Activated T-cell treated with anti-CD3 and anti-CD28 coated beads for 4 hours (primary cell): ENCODE measurements at places on chromosomes 6 and 20.

DNA sequence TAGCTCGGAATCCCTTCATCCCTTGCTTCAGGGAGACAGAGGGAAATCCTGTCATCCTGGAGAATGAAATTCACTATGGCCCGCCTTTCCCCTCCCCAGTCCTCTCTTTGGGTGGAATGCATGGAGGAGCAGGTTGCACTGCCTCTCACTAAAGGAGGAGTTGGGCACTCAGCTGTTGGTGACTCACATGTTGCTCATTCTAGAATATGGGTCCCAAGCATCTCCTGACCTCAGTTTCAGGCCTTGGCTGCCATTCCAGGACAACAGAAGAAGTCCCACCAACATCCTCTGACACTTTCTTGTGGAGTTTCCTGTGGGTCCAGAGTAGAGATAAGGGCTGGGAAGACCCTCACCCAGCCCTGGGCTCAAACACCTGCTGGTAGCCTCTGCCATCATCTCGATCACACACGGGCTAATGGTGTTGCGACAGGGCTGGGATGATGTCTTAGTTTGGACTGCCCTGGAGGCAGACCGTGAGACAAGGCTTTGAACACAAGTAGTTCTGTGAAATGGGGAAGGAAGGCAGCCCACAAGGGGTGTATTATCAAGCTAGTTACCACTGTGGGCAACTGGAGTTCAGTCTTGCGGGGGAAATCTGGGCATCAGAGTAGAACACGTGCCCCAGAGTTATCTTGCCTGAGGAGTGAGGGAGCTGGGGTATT, 52.4 kb upstream of the RNF24 start:
- DNase-seq = no peak

DNA sequence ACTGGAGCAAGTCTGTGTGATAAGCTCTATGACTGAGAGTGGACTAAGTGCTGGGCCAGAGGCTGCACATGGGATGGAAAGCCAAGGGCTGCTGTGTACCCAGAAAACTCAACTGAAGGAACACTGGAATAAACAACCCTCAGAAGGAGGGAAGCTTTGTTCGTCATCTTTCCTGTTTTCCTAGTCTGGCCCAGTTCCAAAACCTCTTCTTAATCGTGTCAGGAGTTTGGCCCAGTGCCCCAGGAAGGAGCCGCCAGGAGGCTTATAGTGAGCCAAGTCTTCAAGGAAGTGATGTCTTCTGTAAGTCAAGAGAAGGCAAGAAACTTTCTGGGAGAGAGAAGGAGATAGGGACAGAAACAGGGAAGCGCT, 23.3 kb upstream of the TOP1 start:
- DNase-seq = no peak

- DNase-seq = no peak
Measured at GRCh38 chr20:9068233-9068801, 570 bp upstream of the PLCB4 start.

DNA sequence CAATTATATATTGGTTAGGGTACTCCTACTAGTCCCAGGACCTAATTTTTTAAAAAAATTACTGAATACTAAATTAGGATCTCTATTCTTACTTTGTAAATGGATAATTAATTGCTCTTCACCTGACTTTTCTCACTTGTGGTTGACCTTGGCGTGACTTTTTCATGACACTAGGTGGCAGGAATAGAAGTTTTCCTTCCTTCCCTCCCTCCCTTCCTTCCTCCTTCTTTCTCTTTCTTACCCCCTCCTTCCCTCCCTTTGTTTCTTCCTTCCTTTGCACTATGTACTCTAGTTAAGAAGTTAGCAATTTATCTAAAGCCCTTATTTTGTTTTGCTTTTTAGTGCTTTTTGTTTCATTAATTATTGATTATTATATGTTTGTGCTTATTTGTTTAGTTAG, 20.4 kb upstream of the HBS1L start:
- DNase-seq = no peak

GRCh38 chr6:155765275-155766194, 309.9 kb upstream of the NOX3 start:
- DNase-seq = no peak

GRCh38 chr6:5050009-5050408, 35.1 kb upstream of the PPP1R3G start:
- no peak for DNase-seq

DNA sequence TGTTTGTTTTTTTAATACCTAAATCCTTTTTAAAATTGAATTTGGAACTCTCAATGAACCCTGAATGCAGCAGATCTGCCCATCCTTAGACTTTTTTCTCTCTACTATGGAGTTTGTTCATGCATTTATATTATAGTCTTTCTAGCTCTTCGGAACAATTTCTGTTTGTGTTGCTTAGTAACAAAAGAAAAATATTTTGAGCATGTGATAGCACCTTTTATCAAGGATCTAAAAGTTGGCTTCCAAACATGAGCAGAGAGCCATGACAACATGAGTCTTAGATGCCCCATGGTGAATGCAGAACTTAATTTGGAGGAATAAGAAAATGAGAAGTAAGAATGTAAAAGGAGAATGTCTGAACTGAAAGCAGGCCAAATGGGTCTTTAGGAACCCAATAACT, 133.7 kb downstream of the EDN1 start:
- no peak for DNase-seq

- no peak for DNase-seq
Measured at GRCh38 chr20:62804021-62804626, 511 bp upstream of the OGFR start.

DNA sequence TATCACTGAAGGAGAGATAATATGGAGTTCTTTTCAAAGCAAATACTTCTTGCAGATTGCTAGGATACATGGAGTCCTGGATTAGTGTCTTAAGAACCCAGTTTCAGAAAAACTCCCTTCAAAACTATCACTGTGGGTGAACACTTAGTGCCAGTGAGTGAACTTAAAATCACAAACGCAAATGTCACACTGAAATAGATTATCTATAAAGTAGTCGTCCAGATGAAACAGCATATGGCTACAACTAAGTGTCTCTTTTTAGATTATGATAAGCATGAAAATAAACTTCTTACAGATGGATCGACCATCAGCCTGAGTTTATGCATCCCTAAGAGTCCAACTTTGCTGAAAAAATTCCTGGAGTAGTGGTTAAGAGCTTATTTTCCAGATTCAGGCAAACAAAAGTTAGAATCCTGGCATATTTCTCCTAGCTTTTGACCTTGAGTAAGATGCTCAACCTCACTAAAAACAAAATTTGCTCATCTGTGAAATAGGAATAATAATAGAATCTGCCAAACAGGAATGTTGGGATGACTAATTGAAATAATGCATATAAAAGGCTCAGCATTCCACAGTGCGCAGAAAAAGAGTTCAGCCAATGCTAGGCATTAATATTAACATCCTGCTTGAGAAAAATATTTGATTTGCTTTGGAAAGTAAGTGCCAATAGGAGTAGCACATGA, 70.4 kb downstream of the DOK5 start:
- no peak for DNase-seq

DNA sequence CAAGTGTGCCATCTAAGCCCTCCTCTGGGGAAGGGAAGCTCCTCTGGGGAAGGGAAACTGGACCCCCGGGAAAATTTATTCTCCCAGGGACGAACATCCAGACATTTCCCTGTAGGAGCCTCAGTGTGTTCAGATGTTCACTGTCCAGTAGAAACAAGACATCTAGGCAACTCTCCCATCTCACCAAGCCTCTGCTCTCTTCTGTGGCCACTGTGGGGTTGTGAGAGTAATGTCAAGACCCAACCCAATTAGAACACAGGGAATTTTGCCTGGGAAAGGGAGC, 3.6 kb upstream of the PTGIS start:
- DNase-seq = no peak

DNA sequence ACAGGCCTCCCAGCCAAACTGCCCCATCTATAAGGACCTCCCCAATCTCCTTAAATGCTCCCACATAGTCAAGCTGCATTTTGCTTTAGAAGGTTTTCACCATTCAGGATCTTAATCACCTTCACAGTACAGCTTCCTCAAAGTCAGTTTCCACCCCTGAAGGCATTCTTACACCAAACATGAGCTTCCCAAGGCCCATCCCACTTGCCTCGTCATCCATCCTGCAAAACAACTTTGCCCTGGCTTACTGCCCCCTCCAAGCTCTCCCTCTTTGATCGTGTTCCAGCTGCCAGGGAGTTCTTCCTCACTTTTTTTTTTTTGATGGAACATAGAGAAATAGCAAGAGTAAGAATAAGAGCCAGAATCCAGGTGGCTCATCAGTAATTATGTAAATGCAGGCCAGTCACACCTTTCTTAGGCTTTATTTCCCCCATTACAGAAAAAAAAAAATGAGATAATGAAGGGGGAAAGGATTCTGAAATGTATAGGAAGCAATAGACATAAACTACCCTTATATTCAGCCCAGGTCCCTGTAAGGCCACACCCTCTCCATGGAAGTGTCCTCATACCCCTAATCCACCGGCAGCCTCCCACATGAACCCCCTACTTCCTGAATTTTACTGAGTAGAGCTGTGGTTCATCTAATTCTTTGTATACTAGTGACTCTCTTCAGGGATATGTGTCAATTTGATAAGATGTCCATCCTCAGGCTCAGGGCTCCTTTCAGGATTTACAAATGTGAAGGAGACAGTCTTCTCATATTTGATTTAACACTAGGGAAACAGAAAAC, 12.7 kb downstream of the TRIM27 start:
- no peak for DNase-seq

DNA sequence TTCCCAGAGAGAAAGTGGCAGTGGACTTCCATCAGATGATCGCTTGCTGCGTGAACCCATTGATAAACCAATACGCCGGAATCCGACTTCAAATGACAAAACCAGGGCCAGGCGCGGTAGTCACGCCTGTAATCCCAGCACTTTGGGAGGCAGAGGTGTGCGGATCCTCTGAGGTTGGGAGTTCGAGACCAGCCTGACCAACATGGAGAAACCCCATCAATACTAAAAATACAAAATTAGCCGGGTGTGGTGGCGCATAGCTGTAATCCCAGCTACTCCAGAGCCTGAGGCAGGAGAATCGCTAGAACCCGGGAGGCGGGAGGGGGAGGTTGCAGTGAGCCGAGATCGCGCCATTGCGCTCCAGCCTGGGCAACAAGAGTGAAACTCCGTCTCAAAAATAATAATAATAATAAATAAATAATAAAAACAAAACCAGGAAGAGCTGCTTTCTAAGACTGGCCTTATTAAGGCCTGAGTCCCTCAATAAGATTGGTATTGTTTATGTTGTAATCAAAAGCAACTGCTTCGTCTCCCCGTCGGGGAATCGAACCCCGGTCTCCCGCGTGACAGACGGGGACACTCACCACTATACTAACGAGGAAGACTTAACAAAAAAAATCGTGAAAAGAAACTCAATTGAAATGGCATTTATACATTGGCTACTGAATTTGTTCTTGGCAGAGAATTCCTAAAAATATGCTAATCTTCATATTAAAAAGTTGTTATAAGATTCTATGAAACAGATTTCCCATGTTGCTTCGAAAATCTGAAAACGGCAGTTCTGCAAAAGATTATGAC, 110.2 kb upstream of the ZNF184 start:
- no peak for DNase-seq

- no peak for DNase-seq
Measured at GRCh38 chr20:57897156-57897874, 187.5 kb upstream of the PMEPA1 start.

GRCh38 chr6:72133324-72133723, 247.0 kb downstream of the RIMS1 start:
- DNase-seq = no peak

GRCh38 chr20:51097351-51098120, 74.6 kb upstream of the KCNG1 start:
- no peak for DNase-seq

DNA sequence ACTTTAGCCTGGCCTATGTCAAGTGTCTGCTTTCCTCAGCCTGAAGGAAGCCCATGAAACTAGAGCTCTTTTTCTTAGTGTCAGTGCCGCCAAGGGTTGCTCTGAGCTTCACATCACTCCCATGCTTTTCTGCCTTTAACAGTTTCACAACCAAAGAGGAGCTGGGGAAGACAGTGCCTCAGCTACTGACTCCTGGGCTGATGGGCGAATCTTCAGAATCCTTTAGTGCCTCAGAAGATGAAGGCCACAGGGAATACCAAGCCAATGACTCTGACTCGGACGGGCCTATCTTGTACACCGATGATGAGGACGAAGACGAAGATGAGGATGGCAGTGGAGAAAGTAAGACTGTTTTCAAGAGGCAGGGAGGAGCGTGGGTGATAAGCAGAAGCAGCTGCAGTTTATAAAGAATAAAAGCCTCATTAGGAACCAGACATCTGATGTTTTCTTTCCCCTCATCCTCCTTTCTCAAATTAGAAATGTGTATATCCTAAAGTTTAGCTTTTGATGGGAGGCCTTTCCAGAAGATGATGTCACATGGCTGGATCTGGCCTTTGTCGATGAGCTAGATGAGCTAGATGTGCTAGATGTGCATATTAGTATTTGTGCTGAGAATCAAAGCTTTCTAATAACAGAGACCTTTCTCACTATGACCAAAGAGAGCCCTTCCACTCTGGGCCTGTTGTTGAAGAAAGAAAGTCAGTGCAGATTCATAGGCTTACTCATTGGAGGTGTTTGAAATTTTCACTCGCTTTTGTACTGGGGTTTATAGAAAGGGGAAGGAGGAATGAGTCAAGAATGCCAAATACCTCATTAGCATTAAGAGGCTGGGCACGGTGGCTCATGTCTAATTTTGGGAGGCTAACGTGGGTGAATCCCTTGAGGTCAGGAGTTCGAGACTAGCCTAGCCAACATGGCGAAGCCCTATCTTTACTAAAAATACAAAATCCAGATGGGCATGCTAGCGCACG, 70.7 kb upstream of the LTV1 start:
- no peak for DNase-seq

DNA sequence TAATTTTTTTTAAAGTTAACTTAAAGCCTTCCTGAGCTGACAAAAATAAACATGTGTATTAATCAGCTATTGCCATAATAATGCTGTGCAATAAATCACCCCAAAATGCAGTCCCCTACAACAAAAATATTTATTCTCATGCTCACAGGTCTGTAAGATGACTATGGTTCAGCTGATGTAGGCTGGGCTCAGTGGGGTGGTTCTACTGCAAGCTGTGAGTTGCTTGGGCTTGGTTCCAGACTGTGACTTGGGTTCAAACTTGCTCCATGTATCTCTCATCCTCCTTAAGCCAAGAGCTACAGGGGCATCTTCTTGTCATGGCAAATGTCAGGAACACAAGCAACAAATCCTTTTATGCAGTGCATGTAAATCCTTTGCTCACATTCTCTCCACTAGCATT, 644.3 kb downstream of the KIF16B start:
- DNase-seq = no peak

- no peak for DNase-seq
Measured at GRCh38 chr6:7252390-7252789, 60.6 kb downstream of the SSR1 start.

DNA sequence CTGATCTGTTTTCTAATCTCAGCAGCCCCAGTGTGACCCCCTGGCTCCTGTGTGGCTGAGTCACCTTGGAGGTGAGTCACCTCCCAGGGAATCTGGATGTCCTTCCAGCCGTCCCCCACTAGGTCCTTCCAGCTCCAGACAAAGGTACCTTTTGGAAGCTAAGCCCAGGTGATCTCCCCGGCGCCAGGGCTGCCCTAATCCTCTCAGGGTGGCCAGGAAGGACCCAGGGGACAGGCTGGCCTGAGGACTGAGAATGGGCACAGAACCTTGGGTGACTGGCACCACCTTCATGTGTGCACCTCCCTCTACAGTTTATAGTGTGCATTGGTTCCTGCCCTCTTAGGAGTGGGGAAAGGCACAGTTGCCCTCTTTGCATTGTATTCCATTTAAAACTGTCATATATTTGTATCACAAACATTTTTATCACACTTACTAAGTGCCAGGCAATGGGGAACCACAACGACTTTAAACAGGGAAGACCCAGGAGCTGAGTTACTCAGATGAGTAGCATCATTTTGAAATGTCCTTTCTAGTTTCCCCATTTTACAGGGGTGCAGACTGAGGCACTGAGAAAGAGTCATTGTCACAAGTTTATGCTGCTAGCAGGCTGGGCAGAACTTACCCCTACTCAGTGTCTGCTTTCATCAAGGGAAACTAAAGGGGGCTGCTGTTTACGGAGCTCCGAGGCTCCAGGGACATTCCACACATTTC, 2.6 kb upstream of the BPIFB4 start:
- no peak for DNase-seq
